ENCODE measurements at places on chromosomes 7 and 10.
A peak's percentile ranks its signal among the peaks of the same experiment; 100 is the strongest.

DNA sequence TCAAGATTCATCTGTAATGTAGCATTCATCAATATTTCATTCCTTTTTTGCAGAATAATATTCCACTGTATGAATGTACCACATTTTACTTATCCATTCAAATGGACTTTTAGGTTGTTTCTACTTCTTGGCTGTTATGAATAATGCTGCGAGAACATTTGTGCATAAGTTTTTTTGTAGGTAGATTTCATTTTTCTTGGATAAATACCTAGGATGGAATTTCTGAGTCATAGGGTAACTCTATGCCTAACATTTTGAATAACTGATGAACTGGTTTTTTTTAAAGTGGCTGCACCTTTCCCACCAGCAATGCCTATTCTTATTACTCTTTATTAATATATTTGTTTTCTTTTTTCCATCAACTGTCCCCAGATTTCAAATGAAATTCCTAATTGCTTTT lies 9.1 kb upstream of the XPNPEP1 start:
- DNase-seq, result no peak

DNA sequence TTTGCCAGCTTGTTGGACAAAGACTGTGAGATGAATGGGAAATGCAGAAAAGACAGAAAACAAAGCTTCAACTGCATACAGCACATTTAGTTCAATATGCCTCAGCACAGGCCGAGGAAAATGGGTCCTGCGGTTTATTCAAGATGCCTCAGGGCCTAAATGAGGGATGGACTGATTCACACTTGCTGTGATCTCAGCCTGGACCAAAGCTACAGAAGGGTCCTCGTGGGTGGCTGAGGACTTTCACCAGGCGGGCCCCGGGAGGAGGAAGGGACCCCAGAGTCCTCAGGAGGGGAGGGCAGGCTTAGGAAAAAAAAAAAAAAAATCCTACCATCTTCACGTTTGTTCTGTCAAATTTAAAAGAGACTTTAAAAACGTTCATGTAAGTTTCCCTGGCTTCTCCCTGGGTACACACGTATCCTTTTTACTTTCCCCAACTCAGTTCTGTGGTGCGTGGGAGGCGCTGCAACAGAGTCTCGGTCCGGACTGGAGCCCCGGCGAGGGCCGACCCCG lies 624 bp upstream of the ZNF783 start:
- DNase-seq, result peak; percentile 83

- DNase-seq, result no peak
These were observed 34.8 kb upstream of the KLF14 start for GRCh38 chr7:130768854-130769253.

DNA sequence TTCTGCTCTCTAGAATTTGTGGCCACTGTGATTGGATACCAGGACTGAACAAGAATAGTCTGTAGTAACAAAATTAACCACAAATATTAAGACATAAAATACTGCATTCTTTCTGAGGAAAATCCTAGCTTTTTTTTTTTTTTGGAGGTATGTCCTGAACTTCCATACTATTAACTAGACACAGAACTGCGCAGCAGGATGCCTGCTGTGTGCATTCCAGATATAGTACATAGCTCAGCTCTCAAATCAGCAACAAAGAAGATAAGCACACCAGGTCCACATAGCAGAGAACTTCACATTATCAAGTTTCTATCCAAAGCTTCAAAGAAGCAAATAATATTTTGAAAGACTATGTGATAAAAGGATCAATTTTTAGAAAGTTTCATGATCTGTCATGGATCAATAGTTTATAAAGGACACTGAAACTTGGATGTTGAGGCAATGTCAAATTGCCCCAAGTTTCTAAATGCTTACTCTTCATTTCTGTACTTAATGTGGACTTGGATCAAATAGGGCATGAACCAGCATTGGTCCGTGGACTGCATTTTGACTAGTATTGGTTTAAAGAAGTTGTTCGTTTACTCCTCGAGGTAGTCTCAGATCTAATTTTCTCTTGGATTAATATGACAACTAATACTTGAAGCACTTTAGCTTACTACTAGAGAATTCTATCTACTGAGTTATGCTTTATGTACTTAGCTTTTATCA lies 15.4 kb downstream of the NAMPT start:
- DNase-seq, result no peak

- no peak for DNase-seq
These were observed 527.7 kb upstream of the CELF2 start for GRCh38 chr10:10489805-10490571.

DNA sequence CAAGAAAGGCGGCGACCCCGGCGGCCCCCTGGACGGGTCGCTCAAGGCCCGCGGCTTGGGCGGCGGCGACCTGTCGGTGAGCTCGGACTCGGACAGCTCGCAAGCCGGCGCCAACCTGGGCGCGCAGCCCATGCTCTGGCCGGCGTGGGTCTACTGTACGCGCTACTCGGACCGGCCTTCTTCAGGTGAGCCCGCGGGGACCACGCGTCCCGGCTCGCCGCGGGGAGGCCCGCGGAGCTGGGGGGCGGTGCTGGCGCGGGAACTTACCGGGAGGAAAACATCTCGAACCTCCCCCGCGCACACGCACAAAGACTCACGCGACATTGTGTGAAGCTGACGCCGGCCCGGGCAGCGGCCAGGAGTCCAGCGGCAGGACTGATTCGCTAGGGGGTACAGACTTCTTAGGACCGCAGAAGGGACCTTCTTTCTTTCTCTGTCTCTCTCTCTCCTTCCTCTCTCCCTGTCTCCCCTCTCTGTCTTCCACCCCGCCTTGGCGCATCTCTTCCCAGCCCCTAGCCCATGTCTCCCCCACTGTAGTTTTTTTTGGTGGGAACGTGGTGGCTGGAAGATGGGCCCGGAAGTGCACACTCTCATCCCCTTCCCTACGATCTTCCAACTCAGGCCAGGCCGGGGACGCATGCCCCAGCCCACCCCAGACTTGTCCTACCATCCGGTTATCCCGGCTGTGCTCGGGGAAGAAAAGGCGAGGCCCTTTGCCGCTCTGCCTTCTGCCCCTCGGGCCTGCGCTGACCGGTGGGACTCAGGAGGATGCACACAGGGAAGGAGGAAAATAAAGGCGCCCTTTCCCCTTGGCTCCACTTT lies 1.2 kb downstream of the EN2 start:
- no peak for DNase-seq

GRCh38 chr7:7962851-7963250 lies 5.7 kb upstream of the GLCCI1 start:
- DNase-seq, result no peak

DNA sequence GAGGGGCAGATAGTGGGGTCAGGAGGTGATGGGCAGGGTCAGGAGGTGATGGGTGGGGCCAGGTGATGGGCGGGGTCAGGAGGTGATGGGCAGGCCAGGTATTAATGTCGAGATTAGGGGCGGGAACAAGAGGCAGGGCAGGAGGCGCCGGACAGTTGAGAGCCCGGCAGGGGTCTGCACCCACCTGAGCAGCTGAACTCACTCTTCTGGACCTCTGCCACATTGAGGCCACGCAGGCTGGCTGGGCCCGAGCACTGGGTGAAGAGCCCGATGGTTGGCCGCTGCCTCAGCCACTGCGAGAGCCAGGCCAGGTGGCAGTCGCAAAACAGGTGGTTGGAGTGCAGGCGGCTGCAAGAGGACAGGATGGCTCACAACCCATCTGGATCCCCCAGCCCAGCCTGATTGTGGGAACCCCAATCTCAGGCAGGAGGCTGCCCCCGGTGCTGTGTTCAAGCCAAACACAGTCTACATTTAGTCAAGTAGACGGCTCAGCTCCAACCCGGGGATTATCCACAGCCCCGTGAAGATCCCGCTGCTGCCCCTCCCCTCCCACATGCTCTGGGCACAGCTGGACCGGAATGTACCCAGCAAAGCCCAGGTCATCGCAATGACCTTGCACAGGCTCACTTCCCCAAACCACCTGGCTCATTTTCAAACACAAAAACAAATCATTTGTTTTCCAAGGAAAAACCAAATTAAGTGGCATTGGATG lies 122.3 kb downstream of the SLIT1 start:
- no peak for DNase-seq

GRCh38 chr7:36982766-36983165 lies 258.5 kb upstream of the AOAH start:
- DNase-seq, result no peak

DNA sequence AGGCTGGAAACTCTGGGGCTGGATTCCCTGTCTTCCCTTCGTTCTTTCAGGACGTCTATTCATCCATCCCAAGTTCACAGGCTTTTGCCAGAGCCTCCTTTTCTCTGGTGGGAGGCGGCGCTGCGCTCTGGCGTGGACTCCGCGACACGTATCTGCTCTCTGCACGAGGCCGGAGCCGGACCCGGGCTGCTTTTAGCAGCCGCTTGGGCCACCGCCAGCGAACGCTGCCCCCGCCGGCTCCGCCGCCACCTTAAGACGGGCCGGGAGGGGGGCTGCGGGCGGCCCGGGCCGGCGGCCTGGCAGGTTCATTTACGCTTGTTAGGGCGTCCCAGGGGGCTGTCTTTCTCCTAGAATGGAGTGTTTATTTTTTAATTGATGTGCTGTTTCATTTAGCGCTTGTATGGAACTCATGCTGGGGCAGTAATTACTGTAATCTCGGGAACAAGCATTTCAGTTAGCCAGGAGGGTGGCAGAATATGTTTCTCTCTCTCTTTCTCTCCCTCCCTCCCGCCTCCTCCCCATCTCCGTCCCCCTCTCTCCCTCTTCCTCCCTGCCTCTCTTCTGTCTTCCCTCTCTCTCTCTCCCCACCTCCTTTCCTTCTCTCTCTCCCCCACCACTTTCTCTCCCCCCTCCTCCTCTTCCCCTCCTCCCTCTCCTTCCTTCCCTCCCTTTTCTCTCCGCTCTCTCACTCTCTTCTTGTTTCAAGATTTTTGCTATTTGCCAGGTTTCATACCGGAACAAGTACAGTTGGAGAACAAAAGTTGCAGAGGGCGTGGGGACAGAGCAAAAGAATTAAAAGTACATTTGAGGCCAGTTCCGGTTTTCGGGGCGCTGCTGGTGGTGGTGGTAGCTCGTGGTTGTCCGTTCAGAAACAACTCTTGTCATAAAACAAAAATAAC lies 1.3 kb upstream of the FZD8 start:
- peak; percentile 45 for DNase-seq

- DNase-seq, result no peak
These were observed 212.1 kb upstream of the SVIL start for GRCh38 chr10:29846881-29847280.

DNA sequence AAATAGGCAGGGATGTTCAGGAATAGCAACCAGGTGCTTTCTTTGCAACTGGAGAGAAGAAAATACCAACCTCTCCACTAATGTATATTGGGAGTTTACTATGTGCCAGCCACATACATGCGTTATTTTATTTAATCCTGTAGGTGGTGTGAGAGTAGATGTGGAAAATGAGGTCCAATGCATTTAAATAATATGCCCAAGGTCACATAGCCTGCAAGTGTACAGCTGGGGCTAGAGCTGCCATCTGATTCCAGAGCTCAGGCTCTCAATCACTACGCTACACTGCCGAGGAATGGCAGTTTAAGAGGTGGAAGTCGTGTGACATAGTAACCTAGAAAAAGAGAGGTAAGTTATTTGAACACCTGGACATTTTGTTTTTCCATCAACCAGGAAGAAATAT lies 277.0 kb downstream of the EXOC4 start:
- DNase-seq, result no peak

DNA sequence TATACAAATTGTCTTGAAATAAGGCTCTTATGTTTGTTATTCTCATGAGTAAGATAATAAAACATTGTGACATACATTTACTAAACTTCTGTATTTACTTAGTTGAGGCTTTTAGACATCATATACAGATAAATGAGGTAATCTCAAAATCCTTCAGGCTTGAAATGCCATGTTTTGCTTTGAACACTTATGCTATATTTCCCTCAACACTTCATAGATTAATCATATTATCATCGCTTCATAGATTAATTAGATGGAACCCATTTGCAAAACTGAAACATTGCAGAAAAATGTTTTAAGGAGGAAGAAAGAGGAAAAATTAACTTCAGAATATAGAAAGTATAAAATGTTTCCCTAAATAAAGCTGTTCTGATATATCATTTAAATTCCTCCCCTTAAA lies 165.0 kb upstream of the CNTNAP2 start:
- no peak for DNase-seq

DNA sequence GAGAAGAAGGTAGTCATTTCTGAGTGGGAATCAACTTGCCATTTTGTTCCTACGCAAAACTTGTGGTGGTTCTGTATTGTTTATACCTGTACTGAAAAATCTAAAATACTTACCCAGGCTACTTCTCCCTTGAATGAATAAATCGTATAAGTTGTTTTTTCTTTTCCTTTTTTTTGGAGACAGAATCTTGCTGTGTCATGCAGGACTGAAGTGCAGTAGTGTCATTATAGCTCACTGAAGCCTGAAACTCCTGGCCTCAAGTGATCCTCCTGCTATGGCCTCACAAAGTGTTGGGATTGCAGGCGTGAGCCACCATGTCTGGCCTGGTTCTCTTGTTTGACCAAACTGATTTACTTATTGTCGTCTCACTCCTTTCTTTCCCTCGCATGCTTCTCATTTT lies 27.9 kb downstream of the LUC7L2 start:
- no peak for DNase-seq

DNA sequence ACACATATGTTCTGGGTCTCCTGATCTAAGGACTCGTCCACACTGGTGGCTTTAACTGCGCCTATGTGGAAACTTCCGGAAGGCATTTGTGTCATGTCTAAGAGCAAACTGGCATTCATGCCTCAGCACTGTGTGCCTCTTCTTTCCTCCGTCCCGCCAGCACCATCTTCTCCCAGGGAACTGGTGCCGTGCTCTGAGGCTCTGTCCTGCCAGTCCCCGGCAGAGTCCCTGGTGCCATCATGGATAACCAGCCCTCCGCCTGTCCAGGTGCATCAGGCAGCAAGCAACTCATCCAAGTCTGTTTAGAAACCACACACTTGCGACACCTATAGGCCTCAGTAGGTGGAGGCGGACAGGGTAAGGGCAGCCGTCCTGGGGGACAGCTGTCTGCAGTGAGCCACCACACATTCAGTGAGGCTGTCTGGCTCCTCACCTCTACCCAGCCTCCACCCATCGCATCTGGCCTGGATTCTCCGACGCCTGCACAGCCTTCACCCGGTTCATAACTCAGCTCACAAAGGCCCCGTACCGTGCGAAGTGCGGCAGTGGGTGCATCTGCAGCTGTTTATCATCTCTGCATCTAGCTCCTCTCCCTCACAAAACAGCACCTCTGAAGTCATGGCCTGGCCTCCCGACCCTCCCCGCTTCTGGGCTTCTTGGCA lies 162.7 kb downstream of the DIP2C start:
- no peak for DNase-seq

- DNase-seq, result no peak
These were observed 114.5 kb downstream of the INSYN2A start for GRCh38 chr10:127081851-127082345.

DNA sequence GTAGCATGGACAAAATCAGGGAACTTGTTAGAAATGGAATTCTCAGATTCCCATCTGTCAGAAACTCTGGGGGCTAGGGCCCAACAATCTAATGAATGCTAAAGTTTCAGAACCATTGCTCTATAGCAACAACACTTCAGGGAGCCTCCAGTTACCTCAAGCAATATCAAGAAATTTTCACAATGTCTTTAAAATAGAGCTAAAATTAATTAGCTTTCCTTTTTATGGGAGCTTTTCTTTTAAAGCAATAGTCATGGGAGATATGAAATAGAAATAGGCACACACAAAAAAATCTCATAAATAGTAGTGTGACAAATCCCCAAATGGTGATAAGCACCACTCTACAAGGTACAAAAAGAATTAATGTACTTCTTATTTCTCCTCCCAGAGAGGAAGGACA lies 80.9 kb downstream of the AASS start:
- no peak for DNase-seq

- DNase-seq, result no peak
These were observed 422.8 kb downstream of the DPP6 start for GRCh38 chr7:154474903-154475520.

GRCh38 chr10:200405-200804 lies 65.2 kb downstream of the ZMYND11 start:
- DNase-seq, result peak; percentile 53
